Fibroblast of villous mesenchyme (primary cell): ENCODE measurements at places on chromosomes 2 and 18. TPM values are rescaled to one million over a fixed set of nuclear protein-coding genes. Genes with fewer than 3 reads are reported as not detected.

The UGT1A3 gene
- not detected in 2 replicates for total RNA-seq

The MPP4 gene
- 5.2 and 5.5 TPM in 2 replicates for total RNA-seq

The CYRIA gene
- total RNA-seq = 0.43 and 0.97 TPM in 2 replicates

The LYG1 gene
- total RNA-seq = 0.32 and 0.43 TPM in 2 replicates

The SANBR gene
- 13.2 and 16.0 TPM in 2 replicates for total RNA-seq

The KRTCAP3 gene
- total RNA-seq = not detected in 2 replicates

The LONRF2 gene
- 0.32 and 1.3 TPM in 2 replicates for total RNA-seq

The FAP gene
- total RNA-seq = 207 and 223 TPM in 2 replicates

The TAF4B gene
- 0.64 and 0.86 TPM in 2 replicates for total RNA-seq

The UPP2 gene
- not detected in 2 replicates for total RNA-seq

The ZNG1B gene
- total RNA-seq = 22.9 and 29.4 TPM in 2 replicates

The EMILIN1 gene
- 144 and 160 TPM in 2 replicates for total RNA-seq

The TMEM178A gene
- 0.43 and 1.3 TPM in 2 replicates for total RNA-seq

The PROC gene
- total RNA-seq = not detected in 2 replicates

The MAL gene
- not detected in 2 replicates for total RNA-seq

The RAX gene
- not detected in 2 replicates for total RNA-seq

The OR6B2 gene
- not detected in 2 replicates for total RNA-seq

The SLC66A2 gene
- 23.3 and 28.3 TPM in 2 replicates for total RNA-seq

The ERBB4 gene
- total RNA-seq = under 0.01 TPM in 1 of 2 replicates, not detected in the other

The SNTG2 gene
- under 0.01 and 1.6 TPM in 2 replicates for total RNA-seq

The GPR75 gene
- total RNA-seq = 2.6 and 4.7 TPM in 2 replicates

The C2orf66 gene
- under 0.01 TPM in 1 of 2 replicates, not detected in the other for total RNA-seq

The NPHP1 gene
- 4.3 and 4.8 TPM in 2 replicates for total RNA-seq

The MFSD2B gene
- under 0.01 and 0.32 TPM in 2 replicates for total RNA-seq

The MLPH gene
- total RNA-seq = 29.3 and 40.6 TPM in 2 replicates

The LHCGR gene
- total RNA-seq = under 0.01 TPM in 1 of 2 replicates, not detected in the other
